IPS DF 6.9 (cell line): ENCODE measurements at places on chromosomes 16 and 17.

DNA sequence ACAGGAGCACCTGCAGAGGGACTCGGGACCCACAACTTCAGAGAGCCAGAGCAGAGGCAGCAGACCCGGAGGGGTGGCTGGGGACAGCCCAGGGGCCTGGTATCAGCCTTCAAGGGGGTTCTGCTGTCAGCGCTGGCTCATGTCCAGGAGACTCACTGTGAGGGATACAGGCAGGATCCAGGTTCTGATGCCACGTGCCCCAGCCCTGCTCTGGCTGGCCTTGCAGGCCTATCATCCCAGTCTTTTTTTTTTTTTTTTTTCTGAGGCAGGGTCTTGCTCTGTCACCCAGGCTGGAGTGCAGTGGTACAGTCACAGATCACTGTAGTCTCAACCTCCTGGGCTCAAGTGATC, 9.0 kb upstream of the MTSS2 start:
- DNase-seq = no peak

DNA sequence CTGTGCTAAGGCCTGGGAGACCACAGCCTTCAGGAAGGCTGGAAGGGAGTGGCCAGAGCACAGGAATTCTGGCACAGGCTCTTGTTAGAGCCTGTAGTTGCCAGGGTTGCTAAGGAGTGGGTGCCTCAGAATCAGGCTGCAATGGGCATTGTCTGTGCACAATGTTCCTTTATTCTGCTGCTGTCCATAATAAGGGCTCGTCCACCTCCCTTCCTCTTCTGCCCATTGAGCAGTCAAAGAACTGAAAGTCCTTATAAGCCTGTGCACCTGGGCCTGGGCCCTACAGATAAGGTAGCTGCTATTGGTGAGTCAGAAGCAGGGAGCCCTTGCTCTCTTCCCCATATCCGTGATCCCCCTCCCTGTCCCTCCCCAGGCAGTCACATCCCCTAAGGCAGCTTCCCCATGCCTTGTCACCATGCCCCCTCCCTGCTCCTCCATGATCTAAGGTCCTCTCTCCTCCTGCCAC, 5.4 kb upstream of the CNGB1 start:
- no peak for DNase-seq

GRCh38 chr17:61318684-61319098, 81.0 kb upstream of the TBX2 start:
- no peak for DNase-seq

GRCh38 chr16:85395207-85395912, 217.8 kb upstream of the GSE1 start:
- DNase-seq = no peak

- DNase-seq = no peak
These were observed 33.3 kb downstream of the RHBDL3 start for GRCh38 chr17:32298721-32299579.

- DNase-seq = no peak
These were observed 72.9 kb upstream of the CLEC3A start for GRCh38 chr16:77949445-77949844.

GRCh38 chr16:65153365-65154105, 31.7 kb upstream of the CDH11 start:
- DNase-seq = no peak

GRCh38 chr16:31880322-31880979, 6.8 kb downstream of the ZNF267 start:
- no peak for DNase-seq

GRCh38 chr16:26365161-26365940, 673.6 kb downstream of the HS3ST4 start:
- DNase-seq = no peak

DNA sequence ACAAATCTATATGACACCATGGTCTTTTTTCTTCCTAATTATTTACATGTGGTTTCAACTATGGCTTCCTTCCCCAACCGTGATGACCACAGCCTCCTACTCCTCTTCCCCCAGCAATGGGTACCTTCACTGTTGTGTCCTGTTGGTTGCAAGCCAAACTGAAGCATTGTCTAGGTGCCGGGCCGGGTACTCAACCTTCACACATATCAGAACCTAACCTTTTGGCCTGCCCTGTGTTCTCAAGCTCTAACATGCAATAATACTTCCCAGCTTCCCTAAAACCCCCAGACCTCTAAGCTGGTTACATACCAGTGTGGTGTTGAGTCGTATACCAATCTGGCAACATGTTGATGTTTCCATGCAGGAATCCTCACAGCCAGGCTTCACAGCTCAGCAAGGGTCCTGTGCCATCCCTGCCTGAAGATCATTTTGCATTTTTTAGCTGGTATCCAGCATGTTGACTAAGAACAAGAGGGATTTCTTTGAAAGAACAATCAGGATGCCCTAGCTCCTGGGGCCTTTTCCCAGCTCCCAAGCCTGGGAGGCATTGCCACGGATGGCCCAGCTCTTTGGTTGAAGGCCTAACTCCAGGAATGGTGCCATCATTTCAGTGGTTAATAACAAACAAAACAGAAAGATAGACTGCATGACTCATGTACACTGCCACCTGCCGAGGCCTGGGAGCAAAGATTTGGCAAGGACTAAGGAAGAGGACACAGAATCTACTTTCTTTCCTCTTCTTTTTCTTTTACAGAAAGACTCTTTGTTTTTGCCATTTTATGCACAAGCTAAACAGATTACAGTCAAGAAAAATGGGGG, 373.7 kb upstream of the SALL1 start:
- no peak for DNase-seq

- DNase-seq = no peak
These were observed 9.0 kb downstream of the FASN start for GRCh38 chr17:82088838-82089722.

DNA sequence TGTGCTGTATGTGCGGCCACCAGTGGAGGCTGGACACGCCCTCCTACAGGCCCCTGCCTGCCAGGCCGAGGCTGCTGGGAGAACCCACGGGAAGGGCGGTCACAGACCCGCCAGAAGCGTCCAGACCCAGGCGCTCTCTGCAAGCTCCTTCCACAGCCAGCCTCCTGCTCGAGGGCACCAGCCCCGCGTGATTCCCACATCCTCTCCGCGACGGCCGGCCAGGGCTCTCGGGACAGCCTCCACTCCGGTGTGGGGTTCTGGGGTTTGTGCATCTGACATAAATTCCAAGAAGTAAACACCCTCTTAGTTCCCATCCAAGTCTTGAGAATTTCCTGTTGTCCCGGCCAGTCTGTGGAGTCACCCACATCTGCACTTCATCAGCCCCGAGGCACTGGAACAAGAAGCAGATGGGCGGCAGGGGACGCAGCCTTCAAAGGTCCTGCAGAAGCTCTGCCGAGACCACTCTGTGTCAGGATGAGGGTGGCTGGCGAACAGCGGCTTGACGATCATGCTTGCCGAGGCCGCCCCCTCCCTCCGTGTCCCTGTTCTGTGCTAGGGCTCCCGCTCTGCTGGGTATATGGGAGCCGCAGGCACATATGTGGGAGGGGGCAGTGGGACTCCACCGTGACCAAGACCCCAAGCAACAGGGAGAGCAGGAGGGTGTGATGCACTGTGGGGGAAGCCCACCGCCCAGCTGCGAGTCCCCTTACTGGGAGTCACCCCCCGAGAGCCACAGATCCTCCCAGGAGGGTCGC, 2.4 kb upstream of the TMEM204 start:
- DNase-seq = no peak
